ENCODE measurements at places on chromosomes 3 and 15.

GRCh38 chr15:69593488-69593887, 140.9 kb downstream of the RPLP1 start:
- DNase-seq: no peak

- DNase-seq: no peak
Measured at GRCh38 chr3:167839460-167840134, 104.1 kb downstream of the SERPINI1 start.

DNA sequence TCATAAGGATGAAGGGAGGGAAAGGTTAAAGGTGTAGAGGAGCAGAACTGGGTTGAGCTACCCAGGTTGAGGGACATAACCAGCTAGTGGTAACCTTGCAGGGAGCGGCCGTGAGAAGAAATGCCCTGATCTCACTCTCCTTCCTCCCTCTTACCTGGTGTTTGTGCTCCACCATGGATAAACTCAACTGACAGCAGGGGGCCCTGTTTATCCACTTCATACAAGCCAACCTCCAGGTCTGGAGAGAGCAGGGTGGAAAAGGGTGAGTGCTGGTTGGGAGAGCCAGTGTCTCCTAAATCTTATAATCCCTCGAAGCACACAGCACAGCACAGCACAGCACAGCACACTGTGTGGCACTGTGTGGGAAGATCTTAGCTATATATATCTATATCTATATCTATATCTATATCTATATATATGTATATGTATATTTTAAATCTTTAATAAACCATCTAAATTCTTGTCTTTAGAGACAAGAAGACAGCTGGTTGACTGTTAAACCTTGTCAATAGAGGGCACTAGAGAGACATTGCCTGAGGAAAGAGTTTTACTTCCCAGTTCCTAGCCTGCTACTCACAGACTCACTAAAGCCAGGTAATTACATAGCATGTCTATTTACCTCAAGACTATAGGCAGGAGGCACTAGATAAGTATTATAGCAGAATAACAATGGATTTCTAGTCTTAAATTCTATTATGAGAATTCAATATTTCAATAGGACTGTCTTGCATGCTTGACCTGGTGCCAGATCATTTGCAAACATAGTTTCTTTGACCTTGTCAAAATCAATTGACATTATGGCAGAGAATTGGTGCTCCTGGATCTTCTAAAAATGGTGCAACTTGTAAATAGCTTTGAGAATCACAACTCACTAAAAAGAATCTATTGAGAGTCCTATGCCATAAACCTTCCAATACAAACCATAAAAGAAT, 21.7 kb upstream of the FMN1 start:
- peak; percentile 19 for DNase-seq

GRCh38 chr3:188937389-188937788, 234.4 kb upstream of the TPRG1 start:
- DNase-seq: no peak

All from CD4-positive, alpha-beta T cell treated with Interleukin-12 subunit alpha and Interleukin-12 subunit beta, for 1 hour (primary cell).